ENCODE measurements at places on chromosomes 2 and 18. TPM values are rescaled to one million over a fixed set of nuclear protein-coding genes. Genes with fewer than 3 reads are reported as not detected.
A peak's percentile ranks its signal among the peaks of the same experiment; 100 is the strongest.

GRCh38 chr2:172433144-172433543, 5.8 kb downstream of the ITGA6 start:
- H3K4me1 ChIP-seq, result peaks cover 36% of the 10 kb centered on the region
- H3K27ac ChIP-seq, result no peak overlapping the region
- no peaks in the 10 kb centered on the region for H3K27me3 ChIP-seq

DNA sequence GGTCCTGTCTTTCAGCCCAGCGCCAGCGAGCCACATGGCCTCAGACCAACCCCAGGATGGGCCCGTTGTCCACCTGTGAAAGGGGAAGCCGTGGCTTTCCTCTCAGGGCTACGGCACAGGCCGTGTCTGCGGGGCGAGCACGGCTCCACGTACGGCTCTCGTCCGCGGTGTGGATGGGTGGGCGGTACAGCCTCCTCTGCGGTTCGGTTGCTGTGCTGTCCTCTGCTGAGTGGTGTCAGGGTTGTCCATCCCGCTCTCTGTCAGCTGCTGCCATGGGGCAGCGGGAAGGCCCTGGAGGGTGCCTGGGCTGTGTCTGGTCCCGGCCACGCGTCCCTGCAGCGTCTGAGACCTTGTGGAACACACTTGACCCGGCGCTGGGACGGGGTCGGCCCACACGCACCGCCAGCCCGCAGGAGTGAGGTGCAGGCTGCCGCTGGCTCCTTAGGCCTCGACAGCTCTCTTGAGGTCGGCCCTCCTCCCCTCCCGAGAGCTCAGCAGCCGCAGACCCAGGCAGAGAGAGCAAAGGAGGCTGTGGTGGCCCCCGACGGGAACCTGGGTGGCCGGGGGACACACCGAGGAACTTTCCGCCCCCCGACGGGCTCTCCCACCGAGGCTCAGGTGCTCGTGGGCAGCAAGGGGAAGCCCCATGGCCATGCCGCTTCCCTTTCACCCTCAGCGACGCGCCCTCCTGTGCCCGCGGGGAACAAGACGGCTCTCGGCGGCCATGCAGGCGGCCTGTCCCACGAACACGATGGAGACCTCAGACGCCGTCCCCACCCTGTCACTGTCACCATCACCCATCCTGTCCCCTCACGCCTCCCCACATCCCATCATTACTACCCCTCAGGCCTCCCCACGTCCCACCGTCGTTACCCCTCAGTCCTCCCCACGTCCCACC, 128.7 kb downstream of the NFATC1 start:
- no peaks in the 10 kb centered on the region for H3K36me3 ChIP-seq
- no peak overlapping the region for H3K4me3 ChIP-seq
- H3K4me1 ChIP-seq, result peaks cover 10% of the 10 kb centered on the region
- H3K27me3 ChIP-seq, result peaks cover 22% of the 10 kb centered on the region

RNF25 gene
- 28.7 TPM for total RNA-seq

PROKR1 gene
- 0.12 TPM for total RNA-seq

DNA sequence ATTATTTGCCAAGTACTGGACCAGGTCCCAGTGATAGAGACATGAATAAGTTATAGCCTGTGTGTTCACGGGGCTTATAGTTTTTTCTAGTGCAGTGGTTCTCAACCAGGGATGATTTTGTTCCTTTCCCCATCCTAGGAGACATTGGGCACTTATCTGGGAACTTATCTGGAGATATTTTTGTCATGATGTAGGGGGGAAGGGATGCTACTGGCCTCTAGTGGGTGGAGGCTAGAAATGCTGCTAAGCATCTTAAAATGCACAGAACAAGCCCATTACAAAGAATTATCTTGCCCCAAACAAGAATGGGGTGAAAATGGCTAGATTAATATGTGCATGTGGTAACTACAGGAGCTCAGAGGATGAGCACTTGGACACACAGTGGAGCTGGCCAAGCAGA, 75.2 kb downstream of the KLHL29 start:
- no peak for DNase-seq
- no peaks in the 10 kb centered on the region for H3K36me3 ChIP-seq
- peaks cover 1% of the 10 kb centered on the region for H3K4me1 ChIP-seq
- no peak overlapping the region for H3K27ac ChIP-seq
- peaks cover 10% of the 10 kb centered on the region for H3K27me3 ChIP-seq

GRCh38 chr2:107412209-107412904, 414.3 kb upstream of the RGPD4 start:
- H3K27ac ChIP-seq, result no peak overlapping the region
- H3K27me3 ChIP-seq, result no peaks in the 10 kb centered on the region

DNA sequence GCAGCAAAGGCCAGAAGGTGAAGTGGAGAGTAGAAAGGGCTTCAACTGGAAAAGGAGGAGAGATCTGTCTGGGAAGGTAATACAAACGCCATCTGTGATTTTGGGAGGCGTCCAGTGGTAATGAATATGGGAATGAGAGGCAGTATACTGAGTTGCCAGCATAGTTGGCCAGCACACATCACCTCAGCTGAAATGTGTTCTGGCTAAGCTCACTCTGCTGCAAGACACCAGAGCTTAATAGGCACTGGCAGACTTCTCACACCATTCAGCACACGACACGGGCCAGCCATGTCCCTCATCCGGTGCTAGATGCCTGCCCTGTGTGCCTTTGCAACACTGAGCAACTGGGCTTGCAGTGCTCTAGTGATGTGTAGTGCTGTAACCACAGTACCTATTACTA, 277.1 kb downstream of the PIEZO2 start:
- H3K27ac ChIP-seq, result no peak overlapping the region
- H3K4me3 ChIP-seq, result no peak overlapping the region

GRCh38 chr2:152280780-152281179, 54.2 kb upstream of the FMNL2 start:
- no peaks in the 10 kb centered on the region for H3K27me3 ChIP-seq
- peaks cover 8% of the 10 kb centered on the region for H3K4me1 ChIP-seq
- no peak overlapping the region for H3K4me3 ChIP-seq

GRCh38 chr2:199902486-199903110, 8.5 kb upstream of the C2orf69 start:
- H3K36me3 ChIP-seq, result no peaks in the 10 kb centered on the region
- DNase-seq, result no peak
- H3K27me3 ChIP-seq, result no peaks in the 10 kb centered on the region
- no peak overlapping the region for H3K27ac ChIP-seq
- no peak overlapping the region for H3K4me3 ChIP-seq

GRCh38 chr2:68935471-68935870, 17.2 kb downstream of the GKN2 start:
- H3K27me3 ChIP-seq, result peaks cover 24% of the 10 kb centered on the region
- H3K36me3 ChIP-seq, result no peaks in the 10 kb centered on the region
- no peak for DNase-seq
- no peaks in the 10 kb centered on the region for H3K4me1 ChIP-seq
- H3K4me3 ChIP-seq, result no peak overlapping the region

GRCh38 chr2:124112966-124113365, 87.9 kb downstream of the CNTNAP5 start:
- H3K27me3 ChIP-seq, result no peaks in the 10 kb centered on the region
- peaks cover 4% of the 10 kb centered on the region for H3K4me1 ChIP-seq
- DNase-seq, result no peak
- no peaks in the 10 kb centered on the region for H3K36me3 ChIP-seq
- H3K27ac ChIP-seq, result no peak overlapping the region

GRCh38 chr2:63000801-63001200, 49.8 kb upstream of the OTX1 start:
- H3K27me3 ChIP-seq, result no peaks in the 10 kb centered on the region
- no peak overlapping the region for H3K27ac ChIP-seq
- no peaks in the 10 kb centered on the region for H3K4me1 ChIP-seq
- DNase-seq, result no peak
- peaks cover 9% of the 10 kb centered on the region for H3K36me3 ChIP-seq

CYP26B1 gene
- 31.5 TPM for total RNA-seq

HMSD gene
- 5.5 TPM for total RNA-seq

GRCh38 chr2:227877421-227878310, 6.2 kb downstream of the DAW1 start:
- DNase-seq, result no peak
- peaks cover 23% of the 10 kb centered on the region for H3K27me3 ChIP-seq
- no peak overlapping the region for H3K27ac ChIP-seq
- no peak overlapping the region for H3K4me3 ChIP-seq

ADAM23 gene
- total RNA-seq, result 19.9 TPM

GRCh38 chr18:9968081-9968848, 54.4 kb downstream of the VAPA start:
- peaks cover 15% of the 10 kb centered on the region for H3K27me3 ChIP-seq
- no peak overlapping the region for H3K4me3 ChIP-seq
- DNase-seq, result no peak
- H3K4me1 ChIP-seq, result no peaks in the 10 kb centered on the region
- H3K36me3 ChIP-seq, result no peaks in the 10 kb centered on the region

- no peak for DNase-seq
- no peaks in the 10 kb centered on the region for H3K27me3 ChIP-seq
- peaks cover 4% of the 10 kb centered on the region for H3K36me3 ChIP-seq
Observed at GRCh38 chr2:171431677-171432167, 2.1 kb downstream of the METTL8 start.

GRCh38 chr18:77088963-77089722, 43.4 kb downstream of the MBP start:
- no peaks in the 10 kb centered on the region for H3K27me3 ChIP-seq
- H3K36me3 ChIP-seq, result peaks cover 4% of the 10 kb centered on the region
- peak overlapping the region; percentile 37 for H3K4me3 ChIP-seq
- DNase-seq, result peak; percentile 48

- DNase-seq, result no peak
- no peak overlapping the region for H3K4me3 ChIP-seq
- no peaks in the 10 kb centered on the region for H3K27me3 ChIP-seq
- no peaks in the 10 kb centered on the region for H3K4me1 ChIP-seq
Observed at GRCh38 chr2:28209261-28209691, 183.4 kb upstream of the FOSL2 start.

GRCh38 chr2:71299507-71299906, 32.1 kb upstream of the ZNF638 start:
- H3K36me3 ChIP-seq, result no peaks in the 10 kb centered on the region

- H3K27ac ChIP-seq, result no peak overlapping the region
- H3K27me3 ChIP-seq, result no peaks in the 10 kb centered on the region
- H3K36me3 ChIP-seq, result no peaks in the 10 kb centered on the region
- DNase-seq, result no peak
- H3K4me1 ChIP-seq, result peaks cover 62% of the 10 kb centered on the region
Observed at GRCh38 chr2:9231291-9232165, 24.9 kb downstream of the ASAP2 start.

DNA sequence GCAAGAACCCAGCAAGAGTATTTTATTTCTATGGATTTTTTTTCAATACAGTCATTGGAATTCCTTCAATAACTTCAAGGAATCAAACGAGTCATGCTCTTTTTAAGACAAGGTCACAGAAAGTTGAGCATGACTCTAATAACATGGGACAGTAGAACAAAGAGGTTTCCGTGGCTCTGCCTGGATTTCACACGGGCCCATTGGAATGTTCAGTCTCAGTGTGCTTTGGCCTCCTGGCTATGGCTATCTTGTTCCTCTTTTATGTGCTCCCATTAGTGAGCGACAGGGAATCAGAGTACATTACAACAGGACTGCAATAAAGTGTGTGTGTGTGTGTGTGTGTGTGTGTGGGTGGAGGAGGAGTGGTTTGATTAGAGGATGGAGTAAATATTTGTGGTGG, 312.4 kb downstream of the DCC start:
- DNase-seq, result no peak
- no peak overlapping the region for H3K4me3 ChIP-seq
- H3K4me1 ChIP-seq, result no peaks in the 10 kb centered on the region
- H3K27ac ChIP-seq, result no peak overlapping the region

KCNS3 gene
- 8.2 TPM for total RNA-seq

DPP4 gene
- 3.3 TPM for total RNA-seq

DNA sequence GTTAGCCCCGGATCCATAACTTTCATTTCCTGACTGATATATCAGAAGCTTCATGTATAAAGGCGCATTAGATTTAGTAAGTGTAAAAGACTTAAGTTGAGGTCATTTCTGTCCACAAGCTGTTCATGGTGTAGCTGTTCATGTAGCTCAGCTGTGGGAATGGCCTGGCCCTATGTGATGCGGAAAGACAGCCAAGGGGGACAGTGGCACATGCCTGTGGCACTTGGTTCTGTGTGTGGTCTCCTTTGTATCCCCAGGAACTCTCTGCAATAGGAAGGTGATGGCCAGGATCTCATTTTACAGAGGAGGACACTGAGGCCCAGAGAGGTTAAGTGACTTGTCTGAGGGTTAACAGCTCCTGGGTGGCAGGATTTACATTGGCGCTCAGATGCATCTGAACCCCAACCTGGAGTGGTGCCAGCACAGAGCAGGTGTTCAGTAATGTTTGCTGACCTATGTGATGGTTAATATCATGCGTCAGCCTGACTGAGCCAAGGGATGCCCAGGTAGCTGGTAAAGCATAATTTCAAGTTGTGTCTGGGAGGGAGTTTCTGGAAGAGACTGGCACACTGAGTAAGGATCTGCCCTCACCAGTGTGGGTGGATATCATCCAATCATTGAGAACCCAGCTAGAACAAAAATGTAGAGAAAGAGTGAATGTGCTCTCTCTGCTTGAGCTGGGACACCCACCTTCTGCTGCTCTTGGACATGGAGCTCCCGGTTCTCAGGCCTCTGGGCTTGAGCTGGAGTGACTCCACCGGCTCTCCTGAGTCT, 25.4 kb downstream of the HPCAL1 start:
- H3K27me3 ChIP-seq, result peaks cover 5% of the 10 kb centered on the region
- DNase-seq, result no peak
- H3K4me1 ChIP-seq, result peaks cover 27% of the 10 kb centered on the region
- no peaks in the 10 kb centered on the region for H3K36me3 ChIP-seq
- H3K27ac ChIP-seq, result no peak overlapping the region

- no peak overlapping the region for H3K4me3 ChIP-seq
- no peak overlapping the region for H3K27ac ChIP-seq
- H3K36me3 ChIP-seq, result no peaks in the 10 kb centered on the region
- peaks cover 4% of the 10 kb centered on the region for H3K4me1 ChIP-seq
- DNase-seq, result no peak
- no peaks in the 10 kb centered on the region for H3K27me3 ChIP-seq
Observed at GRCh38 chr2:144323946-144324345, 196.0 kb downstream of the ZEB2 start.

DNA sequence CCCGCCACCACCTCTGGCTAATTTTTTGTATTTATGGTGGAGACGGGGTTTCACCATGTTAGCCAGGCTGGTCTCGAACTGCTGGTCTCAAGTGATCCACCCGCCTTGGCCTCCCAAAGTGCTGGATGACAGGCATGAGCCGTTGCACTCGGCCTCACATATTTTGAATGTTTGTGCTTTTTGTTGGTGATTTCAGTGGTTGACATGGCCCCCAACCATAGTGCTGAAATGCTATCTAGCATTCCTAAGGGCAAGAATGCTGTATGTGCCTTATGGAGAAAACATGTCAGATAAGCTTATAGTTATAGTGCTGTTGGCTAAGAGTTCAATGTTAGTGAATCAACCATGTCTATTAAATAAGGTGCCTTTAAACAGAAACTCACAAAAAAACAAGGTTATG, 8.9 kb downstream of the ZAP70 start:
- no peaks in the 10 kb centered on the region for H3K27me3 ChIP-seq
- H3K36me3 ChIP-seq, result no peaks in the 10 kb centered on the region
- DNase-seq, result no peak

GRCh38 chr2:145066856-145067548, 547.1 kb upstream of the ZEB2 start:
- no peaks in the 10 kb centered on the region for H3K4me1 ChIP-seq
- H3K27me3 ChIP-seq, result no peaks in the 10 kb centered on the region
- no peak overlapping the region for H3K27ac ChIP-seq

GPAT2 gene
- total RNA-seq, result not detected
